Left renal pelvis (tissue), 4 donors: ENCODE measurements at places on chromosomes 3 and 15. TPM values are rescaled to one million over a fixed set of nuclear protein-coding genes. Genes with fewer than 3 reads are reported as not detected.

The SAXO2 gene
- polyA plus RNA-seq, result 3.3 TPM

The PTH1R gene
- 131 TPM for polyA plus RNA-seq

The CIB1 gene
- 46.9 TPM for polyA plus RNA-seq

GRCh38 chr3:170670504-170670903, 84.6 kb upstream of the SLC7A14 start:
- no peak for DNase-seq

The LRRC15 gene
- not detected for polyA plus RNA-seq

The RNU5B-1 gene
- polyA plus RNA-seq, result not detected

The PDCD7 gene
- 30.6 TPM for polyA plus RNA-seq

The ASB14 gene
- polyA plus RNA-seq, result 0.78 TPM

- DNase-seq, result no peak
These were observed 50.6 kb downstream of the DGKG start for GRCh38 chr3:186311441-186311840.

The MDFIC2 gene
- not detected for polyA plus RNA-seq

DNA sequence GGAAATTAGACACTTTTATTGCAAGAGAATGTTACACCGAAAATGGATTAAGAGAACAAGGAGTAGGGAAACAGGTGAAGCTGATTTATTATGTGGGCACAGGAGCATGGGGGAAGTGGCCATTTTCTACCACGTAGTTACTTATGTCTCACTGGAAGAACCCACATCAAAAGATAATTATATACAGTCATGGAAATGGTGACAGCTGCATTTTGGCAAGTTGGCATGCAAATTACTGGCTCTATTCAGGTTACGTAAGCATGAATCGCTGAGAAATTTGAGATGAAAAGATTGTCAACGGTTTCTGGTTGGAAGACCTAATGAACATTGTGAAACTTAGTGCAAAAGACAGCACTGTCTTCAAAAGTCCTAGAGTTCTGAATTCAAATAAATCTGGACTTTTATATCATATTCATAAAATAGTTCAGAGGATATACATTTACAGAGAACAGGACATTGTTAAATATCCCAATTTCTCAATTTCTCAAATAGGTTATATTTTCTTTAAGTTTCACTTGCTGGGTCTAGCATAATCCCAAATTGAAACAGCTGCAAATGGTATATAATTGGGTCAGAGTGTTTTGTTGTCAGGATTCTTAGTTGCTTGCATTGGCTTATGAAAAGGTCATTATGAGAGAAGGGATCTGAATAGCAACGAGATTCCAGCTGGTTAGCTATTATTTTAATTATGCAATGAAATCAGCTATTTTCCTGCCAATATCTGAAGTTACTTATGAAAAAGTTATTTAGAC, 567.8 kb downstream of the ZPLD1 start:
- no peak for DNase-seq

DNA sequence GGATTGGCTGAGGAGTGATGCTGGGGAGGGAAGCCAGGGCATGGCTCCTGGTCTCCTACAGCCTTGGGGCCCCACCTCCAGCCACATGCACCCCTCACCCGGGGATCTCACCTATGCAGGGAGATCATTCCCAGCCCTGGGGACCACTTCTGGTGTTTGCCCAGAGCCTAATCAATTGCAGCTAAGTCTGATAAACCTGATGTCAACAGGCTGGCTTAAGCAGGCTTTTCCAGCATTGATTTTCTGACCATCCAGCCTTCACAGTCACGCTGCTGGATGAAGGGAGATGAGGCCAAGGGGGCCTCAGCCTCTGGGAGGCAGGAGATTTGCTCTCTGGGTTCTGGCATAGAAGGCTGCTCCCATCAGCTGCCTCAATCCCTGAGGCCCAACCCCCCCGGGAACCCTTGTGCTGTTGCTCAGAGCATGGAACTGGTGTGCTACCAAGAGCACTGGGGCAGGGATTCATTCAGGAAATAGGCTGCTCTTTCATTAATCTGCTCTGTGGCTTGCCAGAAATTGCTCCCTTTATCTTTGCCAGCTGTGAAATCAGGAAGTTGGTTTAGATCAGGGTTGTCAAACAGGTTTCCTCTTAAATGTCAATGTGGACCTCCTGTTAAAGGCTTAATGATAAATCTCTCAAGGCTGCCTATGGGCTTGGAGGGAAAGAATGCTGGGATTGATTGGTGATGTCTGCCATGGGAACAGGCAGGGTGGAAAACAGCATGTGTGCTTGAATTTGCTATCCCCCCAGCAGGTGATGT, 19.0 kb downstream of the FAM3D start:
- no peak for DNase-seq

GRCh38 chr3:169390271-169390670, 273.2 kb downstream of the MECOM start:
- no peak for DNase-seq

DNA sequence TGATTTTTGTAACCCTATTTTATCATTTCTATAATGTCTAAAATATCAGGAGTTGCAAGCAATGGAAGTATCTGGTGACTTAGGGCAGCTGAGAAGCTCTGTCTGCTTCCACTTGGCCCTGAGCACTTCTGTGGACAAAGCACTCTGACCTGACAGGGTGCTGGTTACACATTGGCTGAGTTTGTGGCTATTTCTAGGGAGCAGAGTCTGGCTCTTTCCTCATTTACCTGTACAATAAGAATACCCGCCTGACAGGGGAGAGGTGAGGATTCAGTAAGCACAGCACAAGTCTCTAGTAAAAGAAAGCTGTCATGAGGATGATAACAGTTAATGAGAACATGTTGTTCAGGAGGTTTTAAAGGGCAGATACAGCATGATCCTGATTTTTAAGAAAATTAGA, 33.3 kb upstream of the SPESP1 start:
- no peak for DNase-seq

DNA sequence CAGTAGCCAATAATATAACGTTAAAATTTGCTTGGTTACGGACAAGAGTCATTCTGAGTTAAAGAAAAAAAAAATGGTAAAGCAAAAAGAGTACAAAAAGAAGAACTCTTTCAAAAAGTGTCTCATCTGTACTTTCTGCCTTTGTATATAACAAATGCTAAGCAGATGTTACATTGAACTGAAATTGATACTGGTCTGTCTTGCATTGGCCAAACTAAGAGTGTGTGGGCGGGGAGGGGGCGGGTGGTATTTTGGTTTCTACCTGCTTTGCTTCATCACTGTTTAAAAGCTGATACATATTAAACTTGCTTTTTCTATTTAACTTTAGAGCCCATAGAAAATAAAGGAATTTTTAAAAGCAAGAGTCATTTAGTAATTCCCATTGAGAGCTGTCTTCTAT, 215.0 kb upstream of the THBS1 start:
- no peak for DNase-seq

GRCh38 chr3:177465257-177465642, 268.0 kb upstream of the TBL1XR1 start:
- no peak for DNase-seq

DNA sequence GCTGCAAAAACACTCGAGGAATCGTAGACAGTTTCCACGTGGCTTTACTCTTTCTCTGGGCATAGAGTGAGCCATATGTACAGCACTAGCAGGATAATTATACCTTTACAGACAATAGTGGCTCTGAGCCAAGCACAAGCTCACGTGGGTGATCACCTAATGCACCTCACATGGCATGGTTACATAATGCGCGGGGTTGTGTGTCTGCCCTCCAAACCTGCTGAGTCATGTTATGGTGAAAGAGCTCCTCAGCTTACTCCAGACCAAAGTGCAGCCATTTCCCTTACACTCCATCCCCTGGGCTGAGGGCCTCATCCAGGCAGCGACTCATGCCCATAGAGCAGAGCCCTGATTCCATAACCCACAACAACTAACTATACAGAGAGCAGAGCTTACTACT, 1458.4 kb upstream of the CADM2 start:
- DNase-seq, result no peak

DNA sequence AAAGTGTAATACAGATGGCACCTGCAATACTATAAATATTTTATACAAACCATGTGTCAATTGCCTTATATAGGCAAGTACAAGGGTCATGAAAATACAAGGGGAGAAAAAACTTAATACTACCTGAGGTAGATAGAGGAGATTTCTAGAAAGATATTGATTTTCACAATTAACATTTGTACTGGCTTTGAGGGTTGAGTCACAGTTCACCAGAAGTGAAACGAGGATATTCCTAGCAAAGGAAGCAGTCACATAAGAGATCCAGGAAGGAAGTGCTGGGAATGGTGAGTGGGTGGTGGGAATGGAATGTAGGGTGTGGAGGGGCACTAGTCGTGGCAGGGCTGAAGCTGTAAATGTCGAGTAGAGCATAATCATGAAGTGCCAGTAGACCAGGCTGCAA, 108.7 kb downstream of the P2RY1 start:
- no peak for DNase-seq

DNA sequence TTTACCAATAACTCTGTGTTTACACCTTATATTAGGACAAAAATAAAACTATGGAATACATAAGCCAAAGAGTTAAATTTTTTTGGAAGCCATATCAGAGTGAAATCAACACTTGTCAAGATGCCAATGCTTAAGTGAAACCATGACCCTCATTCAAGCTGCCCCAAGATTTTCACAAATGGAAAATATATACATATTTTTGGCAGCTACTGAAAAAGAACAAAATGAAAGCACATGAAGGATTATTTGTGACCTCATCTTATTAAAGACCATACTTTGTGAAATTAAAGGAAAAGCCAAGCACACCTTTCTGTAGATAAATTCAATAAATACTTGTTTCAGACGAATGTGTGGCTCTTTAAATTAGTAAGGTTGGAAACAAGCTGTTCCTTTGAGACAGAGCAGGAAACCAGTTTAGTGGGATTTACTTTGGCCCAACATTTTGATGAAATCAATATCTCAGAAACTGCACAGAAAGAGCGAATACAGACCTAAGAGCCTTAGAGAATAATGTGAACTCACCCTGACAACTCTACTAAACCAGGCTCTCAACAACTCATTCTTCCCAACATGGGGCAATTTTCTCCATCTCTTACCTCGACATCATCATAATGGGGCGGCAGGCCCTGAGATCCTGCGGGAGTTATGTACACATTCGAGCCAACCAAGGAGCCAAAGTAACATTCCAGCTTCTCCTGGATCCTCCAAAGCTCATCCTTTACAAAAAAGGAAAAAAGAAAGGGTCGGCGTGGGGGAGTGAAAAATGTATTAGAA, 11.1 kb downstream of the RIOX2 start:
- DNase-seq, result no peak

The SIAH2 gene
- 18.5 TPM for polyA plus RNA-seq

- no peak for DNase-seq
These were observed 340.3 kb downstream of the FOXP1 start for GRCh38 chr3:71243229-71243628.

DNA sequence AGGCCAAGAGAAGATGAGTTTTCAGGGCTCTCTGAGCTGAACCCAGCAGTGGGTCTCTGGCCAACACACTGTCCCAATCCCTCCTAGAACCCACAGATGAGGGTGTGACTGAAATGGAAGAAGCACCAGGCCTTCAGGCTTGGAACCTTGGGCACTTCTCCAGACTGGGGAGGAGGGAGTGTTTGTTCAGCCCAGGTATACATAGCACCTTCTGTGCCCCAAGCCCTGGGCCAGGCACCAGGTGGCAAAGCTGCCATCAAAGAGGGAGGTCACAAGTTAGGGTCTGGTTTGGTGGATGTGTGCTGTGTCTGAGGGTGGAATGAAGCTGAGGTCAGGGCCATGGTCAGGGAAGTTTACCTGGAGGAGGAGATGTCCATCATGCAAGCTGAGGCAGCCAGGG, 15.8 kb upstream of the RHO start:
- no peak for DNase-seq

DNA sequence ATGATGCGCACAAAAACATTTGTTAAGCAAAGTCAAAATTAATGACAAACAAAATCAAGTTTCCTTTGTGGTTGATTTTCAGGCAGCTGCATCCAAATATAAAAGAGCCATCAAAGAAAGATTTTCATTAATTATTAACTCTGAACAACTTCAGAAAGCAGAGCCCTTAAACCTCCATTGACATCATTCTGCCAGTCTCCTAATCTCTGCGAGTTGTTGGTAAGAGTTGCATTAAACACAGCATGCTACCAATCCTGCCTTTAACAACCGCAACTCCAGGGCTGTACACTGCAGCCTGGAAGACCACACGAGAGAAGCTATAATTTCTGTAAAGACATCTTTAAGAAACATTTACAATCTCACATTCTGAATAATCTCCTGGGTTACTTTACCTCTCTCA, 204.6 kb downstream of the NR2F2 start:
- no peak for DNase-seq

- DNase-seq, result no peak
These were observed 318.9 kb upstream of the CHRM5 start for GRCh38 chr15:33649217-33649933.

DNA sequence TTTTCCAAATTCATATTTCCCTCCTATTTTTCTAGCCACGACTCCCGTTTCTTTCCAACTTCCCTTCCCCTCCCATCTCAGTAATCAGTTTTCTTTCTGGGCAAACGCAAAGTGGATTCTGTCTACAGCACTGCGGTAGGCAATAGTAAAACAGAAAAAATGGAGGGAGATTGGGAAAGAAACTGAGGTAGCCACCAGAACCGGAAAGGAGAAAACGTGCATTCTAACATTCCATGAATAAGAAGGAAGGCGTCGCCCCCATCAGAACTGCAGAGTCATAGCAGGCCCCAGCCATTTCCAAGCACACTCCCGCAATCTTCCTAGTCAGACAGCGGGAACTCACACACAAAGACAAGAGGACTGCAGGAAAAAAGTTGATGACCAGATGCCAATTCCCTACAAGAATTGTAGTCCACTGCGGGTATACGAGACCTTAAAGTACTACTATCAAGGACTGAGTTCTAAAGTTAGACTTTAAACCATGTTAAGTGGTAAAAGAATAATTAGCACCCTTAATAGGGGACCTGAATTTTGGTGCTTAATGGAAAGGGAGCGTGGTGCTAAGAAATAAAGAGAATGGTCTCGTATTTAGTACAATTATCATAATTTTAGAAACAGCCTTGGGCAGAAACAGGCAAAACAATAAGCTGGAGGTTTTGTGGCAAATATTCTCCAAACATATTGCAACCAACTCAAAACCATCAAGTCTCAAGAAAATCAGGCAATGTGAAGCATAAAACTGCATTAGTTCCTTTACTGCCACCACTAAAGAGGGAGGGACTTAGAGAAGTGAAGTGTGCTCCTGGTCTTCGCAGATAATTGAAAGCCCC, 1.4 kb downstream of the PFN2 start:
- DNase-seq, result no peak

The CNTN3 gene
- 8.4 TPM for polyA plus RNA-seq

- DNase-seq, result no peak
These were observed 420.5 kb downstream of the EPHB1 start for GRCh38 chr3:135215516-135215915.

GRCh38 chr3:57952651-57953050, 55.6 kb upstream of the FLNB start:
- no peak for DNase-seq

DNA sequence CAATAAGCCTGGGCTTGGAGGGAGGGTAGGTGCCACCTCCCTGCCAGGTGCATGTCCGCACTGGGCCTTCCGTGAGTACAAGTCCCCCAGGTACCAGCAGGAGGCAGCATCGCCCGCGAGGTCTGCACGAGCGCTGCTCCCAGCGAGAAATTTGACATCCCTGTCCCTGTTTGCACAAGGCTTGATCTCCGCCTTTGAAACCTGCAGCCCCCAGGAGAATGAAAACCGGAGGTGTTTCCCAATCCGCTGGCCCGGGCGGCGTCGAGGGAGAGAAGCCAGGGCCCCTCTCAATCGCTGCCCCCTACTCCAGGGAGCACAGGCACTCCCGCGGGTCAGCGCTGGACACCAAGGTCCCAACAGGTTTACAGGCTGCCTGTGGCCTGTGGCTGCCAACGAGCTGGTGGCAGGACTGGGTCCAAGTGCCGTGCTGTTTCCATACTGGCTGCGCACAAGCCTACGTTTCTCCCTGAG, 961 bp downstream of the HAPLN3 start:
- DNase-seq, result no peak

GRCh38 chr15:70436428-70436827, 326.9 kb downstream of the UACA start:
- no peak for DNase-seq
